Esophagus (tissue), 2 donors: ENCODE measurements at places on chromosomes 7 and 10. TPM values are rescaled to one million over a fixed set of nuclear protein-coding genes. Genes with fewer than 3 reads are reported as not detected.

Gene KCNH2
- 0.88 TPM for polyA plus RNA-seq

Gene FBH1
- polyA plus RNA-seq, result 34.4 TPM

Gene H2BK1
- polyA plus RNA-seq, result not detected

Gene LIPM
- polyA plus RNA-seq, result not detected

Gene C10orf95
- polyA plus RNA-seq, result 0.65 TPM
